ENCODE measurements at places on chromosomes 5 and 9. TPM values are rescaled to one million over a fixed set of nuclear protein-coding genes. Genes with fewer than 3 reads are reported as not detected.
A peak's percentile ranks its signal among the peaks of the same experiment; 100 is the strongest.

DNA sequence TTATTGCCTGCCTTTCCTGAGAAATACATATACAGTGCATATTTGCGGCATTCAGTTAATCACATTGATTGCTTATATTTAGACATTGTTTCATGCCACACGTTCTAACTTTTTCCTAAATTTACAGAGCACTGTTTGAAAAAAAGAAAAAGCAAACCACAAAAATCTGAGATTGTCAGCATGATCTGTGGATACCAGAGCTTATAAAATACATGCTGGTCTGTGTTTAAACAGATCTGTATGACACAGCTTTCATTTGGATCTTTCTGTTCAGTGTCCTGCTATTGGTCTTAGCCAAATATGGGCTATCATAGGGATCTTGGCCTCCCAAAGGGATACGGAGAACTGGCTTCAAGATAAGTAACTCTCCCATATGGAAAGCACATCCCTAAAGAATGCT lies 20.2 kb downstream of the ALDH1A1 start:
- no peak for DNase-seq

HMGCR gene
- polyA plus RNA-seq: 31.9 TPM

- peak; percentile 21 for DNase-seq
Measured at GRCh38 chr5:18761801-18762200, 1127.5 kb downstream of the TAF11L14 start.

DNA sequence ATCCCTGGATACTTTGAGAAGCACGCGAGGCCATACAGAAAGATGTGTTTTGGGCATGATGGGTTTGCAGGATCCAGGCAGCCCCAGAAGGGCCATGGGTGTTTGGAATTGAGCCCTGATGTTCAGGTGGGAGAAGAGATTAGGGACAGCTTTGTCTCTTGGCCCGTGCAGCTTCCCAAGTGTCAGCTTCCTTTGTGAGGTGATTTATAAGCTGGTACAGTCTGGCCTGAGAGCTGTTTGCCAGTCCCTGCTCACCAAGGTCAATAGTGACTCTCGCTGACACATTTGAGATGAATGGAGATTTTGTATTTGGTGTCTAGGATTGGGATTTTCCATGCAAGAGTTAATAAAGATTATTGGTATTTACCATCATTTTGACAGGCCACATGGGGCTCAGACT lies 165.9 kb downstream of the ICE1 start:
- no peak for DNase-seq

DNA sequence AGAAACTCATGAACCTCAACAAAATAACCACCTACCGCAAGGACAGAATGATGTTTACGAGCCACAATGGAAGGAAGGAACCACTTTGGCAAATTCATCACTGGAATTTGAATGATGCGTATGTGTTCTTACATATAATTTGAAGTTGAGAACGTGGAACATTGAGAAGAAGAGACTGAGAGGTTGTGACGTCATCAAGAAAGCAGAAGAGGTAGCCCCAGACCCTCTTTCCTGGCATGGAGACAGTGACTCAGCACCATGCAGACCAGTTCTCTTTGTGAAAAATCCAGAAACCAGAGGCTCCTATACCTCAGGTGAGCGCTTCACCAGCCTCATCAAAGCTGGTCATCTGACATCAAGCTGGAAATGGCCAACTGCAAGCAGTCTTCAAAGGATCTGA lies 124.5 kb downstream of the PDZD2 start:
- no peak for DNase-seq

- DNase-seq: peak; percentile 37
Measured at GRCh38 chr5:72018143-72018803, 89.0 kb upstream of the MAP1B start.

Data from CD14-positive monocyte (primary cell).